ENCODE measurements at places on chromosomes 13 and 19. TPM values are rescaled to one million over a fixed set of nuclear protein-coding genes. Genes with fewer than 3 reads are reported as not detected.

- no peak overlapping the region for H3K4me3 ChIP-seq
- no peaks in the 10 kb centered on the region for H3K36me3 ChIP-seq
- DNase-seq = no peak
- H3K27ac ChIP-seq = no peak overlapping the region
These were observed 166.4 kb downstream of the SHISA2 start for GRCh38 chr13:25885418-25885817.

GRCh38 chr19:28980236-28980868 lies 232.6 kb downstream of the UQCRFS1 start:
- no peaks in the 10 kb centered on the region for H3K4me1 ChIP-seq
- DNase-seq = no peak
- H3K4me3 ChIP-seq = no peak overlapping the region

- no peak for DNase-seq
- peaks cover 27% of the 10 kb centered on the region for H3K36me3 ChIP-seq
- peaks cover 19% of the 10 kb centered on the region for H3K4me1 ChIP-seq
- no peak overlapping the region for H3K4me3 ChIP-seq
These were observed 2.9 kb downstream of the PROSER3 start for GRCh38 chr19:35760711-35761349.

DNA sequence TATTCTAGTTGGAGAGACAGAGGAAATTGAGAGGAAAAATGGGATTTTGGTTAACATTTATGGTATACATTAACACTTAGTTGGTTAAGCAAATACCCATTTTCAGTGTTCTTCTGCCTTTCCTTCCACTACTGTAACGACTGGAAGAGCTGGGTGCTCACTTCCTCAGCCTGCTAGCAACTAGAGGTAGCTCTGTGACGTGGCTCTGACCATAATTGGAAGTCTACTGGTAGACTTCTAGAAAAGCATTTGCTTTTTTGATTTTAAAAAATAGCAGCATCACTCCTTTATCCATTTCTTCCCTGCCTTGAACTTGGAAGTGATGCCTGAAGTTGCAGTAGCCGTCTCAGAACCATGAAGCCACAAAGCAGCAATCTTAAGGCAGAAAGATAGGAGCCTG lies 15.9 kb downstream of the NHLRC3 start:
- no peak overlapping the region for H3K27ac ChIP-seq
- no peak for DNase-seq
- H3K27me3 ChIP-seq = no peaks in the 10 kb centered on the region
- H3K36me3 ChIP-seq = peaks cover 5% of the 10 kb centered on the region
- no peak overlapping the region for H3K4me3 ChIP-seq

PHLDB3 gene
- 33.8 TPM for polyA plus RNA-seq

OR10H1 gene
- polyA plus RNA-seq = not detected
